ENCODE measurements at places on chromosomes 16 and 17. TPM values are rescaled to one million over a fixed set of nuclear protein-coding genes. Genes with fewer than 3 reads are reported as not detected.

KRT17 gene
- 92.1 TPM for total RNA-seq

UTP4 gene
- total RNA-seq: 26.4 TPM

ABCA8 gene
- 0.22 TPM for total RNA-seq

MAF gene
- total RNA-seq: not detected

CES2 gene
- 15.3 TPM for total RNA-seq

KRTAP4-3 gene
- total RNA-seq: not detected

DHRS7C gene
- not detected for total RNA-seq

OR1F1 gene
- not detected for total RNA-seq

CNGB1 gene
- total RNA-seq: 0.04 TPM

- DNase-seq: no peak
- no peak overlapping the region for H3K4me3 ChIP-seq
- H3K27me3 ChIP-seq: no peaks in the 10 kb centered on the region
- peaks cover 10% of the 10 kb centered on the region for H3K36me3 ChIP-seq
- peaks cover 29% of the 10 kb centered on the region for H3K4me1 ChIP-seq
Measured at GRCh38 chr17:80646328-80646727, 101.7 kb downstream of the RPTOR start.

DNA sequence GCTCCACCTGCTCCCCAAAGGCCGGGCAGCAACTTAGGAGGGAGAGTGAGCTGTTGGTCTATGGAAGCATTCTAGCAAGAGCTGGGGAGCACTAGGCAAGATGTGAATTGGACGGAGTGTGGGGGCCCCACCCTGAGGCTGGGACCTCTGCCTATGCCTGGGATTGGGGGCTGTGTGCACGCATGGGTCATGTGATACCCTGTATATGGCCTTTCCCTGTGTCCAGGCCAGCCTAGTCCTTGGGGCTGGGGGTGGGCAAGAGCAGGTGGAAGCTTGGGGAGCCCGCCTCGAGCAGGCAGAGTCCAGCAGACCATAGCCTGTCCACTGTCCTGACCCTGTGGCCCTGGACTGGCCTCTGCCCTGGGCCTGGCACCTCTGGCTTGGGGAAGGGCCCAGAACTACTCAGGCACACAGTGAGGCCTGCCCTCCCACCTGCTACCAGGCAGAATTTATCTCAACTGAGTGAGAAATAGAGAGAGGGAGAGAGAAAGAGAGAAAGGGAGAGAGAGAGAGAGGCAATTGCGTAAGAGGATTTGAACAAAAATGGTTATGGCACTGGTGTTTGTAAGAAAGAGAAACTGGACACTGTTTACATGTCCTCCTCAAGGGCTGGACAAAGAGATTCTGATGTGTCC is 19.1 kb downstream of the PDP2 start:
- H3K4me1 ChIP-seq: peaks cover 4% of the 10 kb centered on the region
- DNase-seq: no peak
- H3K36me3 ChIP-seq: no peaks in the 10 kb centered on the region
- H3K27me3 ChIP-seq: no peaks in the 10 kb centered on the region
- H3K4me3 ChIP-seq: no peak overlapping the region

GRCh38 chr16:64898159-64898558 is 223.7 kb downstream of the CDH11 start:
- no peaks in the 10 kb centered on the region for H3K36me3 ChIP-seq
- H3K4me1 ChIP-seq: peaks cover 7% of the 10 kb centered on the region

DNA sequence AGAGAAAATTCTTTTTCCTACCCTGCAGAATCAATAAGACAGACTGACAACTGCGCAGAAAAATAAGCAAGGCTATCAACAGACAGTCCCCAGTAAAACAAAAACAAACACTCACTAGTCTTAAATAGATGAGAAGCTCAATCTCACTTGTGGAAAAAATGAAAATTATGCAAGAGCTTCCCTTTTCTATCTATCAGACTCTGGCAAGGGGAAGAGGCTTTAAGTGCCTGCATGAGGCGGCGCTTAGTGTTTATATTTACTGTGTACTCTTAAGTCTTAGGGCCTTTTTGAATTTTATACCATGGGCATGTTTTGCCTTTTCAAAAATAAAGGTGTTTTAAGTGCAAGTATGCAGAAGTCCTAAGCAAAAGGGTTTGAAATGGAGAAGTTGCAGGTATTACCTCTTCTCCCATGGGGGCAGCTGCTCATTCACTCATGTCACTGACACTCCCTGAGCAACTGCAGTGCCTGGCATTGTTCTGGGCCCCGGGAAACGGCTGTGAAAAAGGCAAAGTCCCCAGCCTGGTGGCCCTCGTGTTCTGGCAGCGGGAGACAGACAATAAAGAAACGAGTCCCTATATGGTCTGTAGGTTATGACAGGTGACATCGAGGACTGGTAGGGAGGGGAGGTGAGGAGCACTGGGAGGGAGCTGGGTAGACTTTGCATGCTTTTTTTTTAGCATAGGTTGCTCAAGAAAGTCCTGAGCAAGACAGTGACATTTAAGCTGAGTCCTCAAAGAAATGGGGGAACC is 35.2 kb downstream of the HSBP1 start:
- H3K27me3 ChIP-seq: peaks cover 72% of the 10 kb centered on the region
- no peak overlapping the region for H3K4me3 ChIP-seq
- H3K36me3 ChIP-seq: no peaks in the 10 kb centered on the region
- H3K4me1 ChIP-seq: no peaks in the 10 kb centered on the region
- DNase-seq: no peak

DNA sequence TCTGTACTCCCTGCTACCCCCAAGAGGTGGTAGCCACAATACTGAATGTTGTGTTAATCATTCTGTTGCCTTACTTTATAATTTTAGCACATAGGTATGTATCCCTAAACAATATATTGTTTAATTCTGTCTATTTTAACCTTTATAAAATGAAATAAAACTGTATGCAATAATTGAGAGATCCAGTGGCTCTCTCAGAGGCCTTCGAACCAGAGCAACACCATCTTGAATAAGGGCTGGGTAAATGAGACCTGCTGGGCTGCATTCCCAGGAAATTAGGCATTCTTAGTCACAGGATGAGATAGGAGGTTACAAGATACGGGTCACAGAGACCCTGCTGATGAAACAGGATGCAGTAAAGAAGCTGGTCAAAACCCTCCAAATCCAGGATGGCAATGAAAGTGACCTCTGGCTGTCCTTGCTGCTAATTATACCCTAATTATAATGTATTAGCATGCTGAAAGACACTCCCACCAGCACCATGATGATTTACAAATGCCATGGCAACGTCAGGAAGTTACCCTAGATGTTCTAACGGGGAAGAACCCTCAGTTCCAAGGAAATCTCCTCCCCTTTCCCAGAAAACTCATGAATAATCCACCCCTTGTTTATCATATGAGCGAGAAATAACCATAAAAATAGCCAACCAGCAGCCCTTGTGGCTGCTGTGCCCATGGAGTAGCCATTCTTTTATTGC is 2.0 kb upstream of the CANT1 start:
- H3K4me1 ChIP-seq: peaks cover 50% of the 10 kb centered on the region
- peak; percentile 97 for DNase-seq
- no peak overlapping the region for H3K4me3 ChIP-seq
- H3K27me3 ChIP-seq: no peaks in the 10 kb centered on the region
- H3K27ac ChIP-seq: peak overlapping the region; percentile 72

GRCh38 chr16:83031524-83031923 is 404.8 kb downstream of the CDH13 start:
- H3K4me3 ChIP-seq: no peak overlapping the region
- no peak overlapping the region for H3K27ac ChIP-seq
- no peaks in the 10 kb centered on the region for H3K36me3 ChIP-seq

GRCh38 chr16:29158785-29159184 is 173.9 kb downstream of the LAT start:
- H3K36me3 ChIP-seq: no peaks in the 10 kb centered on the region
- H3K4me3 ChIP-seq: no peak overlapping the region
- DNase-seq: no peak

DNA sequence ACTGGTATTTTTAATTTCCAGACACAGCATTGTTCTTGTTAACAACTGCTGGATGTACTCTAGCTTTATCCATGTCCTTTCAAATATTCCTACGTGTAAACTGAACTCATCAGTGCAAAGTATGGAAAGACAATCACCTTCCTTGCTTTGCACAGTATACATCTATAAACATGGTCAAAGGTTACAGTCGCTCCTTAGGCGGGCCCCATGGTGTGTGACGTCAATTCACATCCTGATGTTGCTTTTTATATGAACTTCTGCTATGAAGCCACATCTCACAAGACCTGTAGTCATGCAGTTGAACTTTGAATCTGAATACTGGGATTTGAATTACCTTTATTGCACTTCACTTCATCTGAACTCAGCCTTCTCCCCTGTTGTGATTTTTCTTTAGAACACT is 447.6 kb upstream of the PSMD7 start:
- no peaks in the 10 kb centered on the region for H3K36me3 ChIP-seq
- H3K27me3 ChIP-seq: no peaks in the 10 kb centered on the region
- no peak overlapping the region for H3K27ac ChIP-seq
- H3K4me3 ChIP-seq: no peak overlapping the region
- no peak for DNase-seq

- H3K27me3 ChIP-seq: no peaks in the 10 kb centered on the region
- DNase-seq: no peak
- H3K36me3 ChIP-seq: peaks cover 15% of the 10 kb centered on the region
- H3K4me1 ChIP-seq: no peaks in the 10 kb centered on the region
Measured at GRCh38 chr17:1898872-1899271, 69.1 kb downstream of the RPA1 start.

DNA sequence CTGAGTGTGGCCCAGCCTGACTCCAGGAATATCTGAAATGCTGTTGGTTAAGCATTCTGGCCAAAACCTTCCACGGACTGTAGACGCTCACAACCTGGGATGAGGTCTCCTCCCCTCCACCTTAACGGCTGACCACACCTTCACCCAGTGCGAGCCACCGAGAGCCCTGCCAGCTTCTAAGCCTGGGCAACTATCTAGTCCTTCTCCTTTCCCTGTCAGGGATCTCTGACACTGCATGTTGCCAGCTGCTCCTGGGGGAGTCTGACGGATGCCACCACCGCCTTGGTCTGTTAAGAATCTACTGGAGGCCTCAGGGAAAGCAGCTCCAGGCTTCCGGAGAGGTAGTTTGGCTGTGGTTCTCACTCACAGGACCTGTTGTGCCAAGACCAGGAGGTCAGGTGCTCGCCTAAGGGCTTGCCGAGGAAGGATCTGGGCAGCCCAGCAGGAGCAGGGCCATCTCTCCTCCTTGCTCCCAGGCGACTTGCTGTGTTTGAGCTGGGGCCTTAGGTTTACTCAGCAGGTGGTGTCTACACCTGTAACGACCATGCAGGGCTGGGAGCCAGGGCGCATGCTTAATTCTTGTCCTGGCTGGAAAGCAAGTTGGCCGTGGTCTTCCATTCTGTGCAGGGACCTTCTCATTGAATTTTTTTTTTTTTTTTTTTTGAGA is 111.8 kb downstream of the NTN1 start:
- H3K27ac ChIP-seq: no peak overlapping the region
- no peaks in the 10 kb centered on the region for H3K27me3 ChIP-seq
- no peaks in the 10 kb centered on the region for H3K4me1 ChIP-seq

DNA sequence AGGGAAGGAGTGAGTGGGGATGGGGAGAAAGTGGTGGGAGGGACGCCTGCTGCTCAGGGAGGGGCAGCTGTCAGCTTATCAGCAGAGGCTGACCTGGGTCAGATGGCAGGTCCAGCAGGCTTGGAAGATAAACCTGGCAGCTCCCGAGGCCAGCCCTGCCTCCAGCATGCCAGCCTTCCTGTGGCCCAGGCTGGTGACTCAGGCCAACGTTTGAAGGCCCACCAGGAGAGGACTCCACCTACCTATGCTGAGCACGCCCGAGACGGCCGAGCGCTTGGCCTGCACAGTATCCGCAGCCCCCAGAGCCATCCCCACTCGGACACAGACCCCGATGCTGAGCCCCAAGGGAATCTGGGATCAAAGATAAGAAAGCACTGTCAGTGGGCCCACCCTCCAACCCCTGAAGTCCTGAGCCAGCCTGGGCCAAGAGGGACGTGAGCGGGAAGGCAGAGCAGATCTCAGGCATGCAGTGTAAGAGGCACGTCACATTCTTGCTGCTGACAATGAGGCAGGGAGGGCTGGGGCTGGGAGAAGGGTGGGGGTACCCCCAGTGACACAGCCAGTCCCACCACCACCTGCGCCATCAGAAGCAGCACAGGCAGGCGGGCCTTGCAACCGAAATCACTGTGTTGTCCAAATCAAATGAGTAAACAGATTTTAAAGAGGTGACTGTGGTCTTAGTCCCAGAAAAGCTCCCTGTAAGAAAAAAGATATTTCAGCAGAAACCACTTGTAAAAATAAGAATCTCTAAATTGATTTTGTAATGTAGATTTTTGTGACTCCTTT is 12.4 kb downstream of the SLC47A2 start:
- H3K4me3 ChIP-seq: no peak overlapping the region
- H3K4me1 ChIP-seq: no peaks in the 10 kb centered on the region
- H3K27me3 ChIP-seq: no peaks in the 10 kb centered on the region
- no peaks in the 10 kb centered on the region for H3K36me3 ChIP-seq
- no peak overlapping the region for H3K27ac ChIP-seq
- no peak for DNase-seq

DNA sequence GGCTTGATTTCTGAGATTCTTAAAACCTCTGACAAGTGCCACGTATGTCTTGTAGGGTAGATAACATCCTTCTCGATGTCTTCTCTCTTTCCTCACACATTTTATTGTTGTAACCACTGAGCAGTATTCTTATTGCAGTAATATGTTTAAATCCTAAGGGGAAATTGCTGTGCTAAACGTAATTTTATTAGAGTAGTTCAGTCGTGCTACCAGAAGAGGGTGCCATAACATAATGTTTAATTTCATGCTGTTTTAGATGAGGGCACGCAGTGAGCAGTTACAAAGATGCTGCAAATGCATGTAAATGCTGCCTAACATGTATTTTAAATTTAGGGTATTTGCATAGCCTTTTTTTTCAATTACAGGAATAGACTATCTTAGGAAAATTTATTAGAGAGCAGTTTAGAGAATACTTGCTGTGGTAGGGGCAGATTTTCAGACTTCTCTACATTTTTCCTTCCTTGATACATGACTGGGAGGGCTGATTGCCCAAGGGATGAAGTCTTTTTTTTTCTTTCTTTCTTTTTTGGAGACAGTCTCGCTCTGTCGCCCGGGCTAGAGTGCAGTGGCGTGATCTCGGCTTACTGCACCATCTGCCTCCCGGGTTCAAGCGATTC is 51.7 kb downstream of the GAN start:
- peaks cover 12% of the 10 kb centered on the region for H3K36me3 ChIP-seq
- no peaks in the 10 kb centered on the region for H3K27me3 ChIP-seq
- H3K4me1 ChIP-seq: no peaks in the 10 kb centered on the region
- H3K27ac ChIP-seq: no peak overlapping the region
- DNase-seq: peak; percentile 68
- no peak overlapping the region for H3K4me3 ChIP-seq

DNA sequence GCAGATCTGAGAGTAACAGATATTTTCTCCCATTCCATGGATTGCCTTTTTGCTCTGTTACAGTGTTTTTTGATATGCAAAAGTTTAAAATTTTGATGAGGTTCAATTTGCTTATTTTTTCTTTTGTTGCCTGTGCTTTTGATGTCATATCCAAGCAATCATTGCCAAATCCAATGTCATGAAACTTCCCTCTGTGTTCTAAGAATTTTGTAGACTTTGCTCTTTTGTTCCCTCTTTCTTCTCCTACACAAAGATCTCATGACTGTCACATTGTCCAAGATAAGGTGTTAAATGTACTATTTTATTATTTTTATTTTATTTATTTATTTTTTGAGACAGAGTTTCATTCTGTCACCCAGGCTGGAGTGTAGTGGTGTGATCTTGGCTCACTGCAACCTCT is 18.9 kb upstream of the KCNH6 start:
- DNase-seq: no peak
- peaks cover 5% of the 10 kb centered on the region for H3K4me1 ChIP-seq
- H3K27ac ChIP-seq: no peak overlapping the region
- H3K4me3 ChIP-seq: no peak overlapping the region
- H3K27me3 ChIP-seq: peaks cover 19% of the 10 kb centered on the region

Data from PC-3 (cell line).